ENCODE measurements at places on chromosomes 1 and 21. TPM values are rescaled to one million over a fixed set of nuclear protein-coding genes. Genes with fewer than 3 reads are reported as not detected.

PRDM2 gene
- total RNA-seq, result 42.0 TPM

AMY1B gene
- not detected for total RNA-seq

PLA2G2F gene
- total RNA-seq, result not detected

CDK11A gene
- total RNA-seq, result 27.9 TPM

IL23R gene
- total RNA-seq, result not detected

OXCT2 gene
- 0.66 TPM for total RNA-seq

IL20 gene
- total RNA-seq, result not detected
